ENCODE measurements at places on chromosomes 5 and 9.

DNA sequence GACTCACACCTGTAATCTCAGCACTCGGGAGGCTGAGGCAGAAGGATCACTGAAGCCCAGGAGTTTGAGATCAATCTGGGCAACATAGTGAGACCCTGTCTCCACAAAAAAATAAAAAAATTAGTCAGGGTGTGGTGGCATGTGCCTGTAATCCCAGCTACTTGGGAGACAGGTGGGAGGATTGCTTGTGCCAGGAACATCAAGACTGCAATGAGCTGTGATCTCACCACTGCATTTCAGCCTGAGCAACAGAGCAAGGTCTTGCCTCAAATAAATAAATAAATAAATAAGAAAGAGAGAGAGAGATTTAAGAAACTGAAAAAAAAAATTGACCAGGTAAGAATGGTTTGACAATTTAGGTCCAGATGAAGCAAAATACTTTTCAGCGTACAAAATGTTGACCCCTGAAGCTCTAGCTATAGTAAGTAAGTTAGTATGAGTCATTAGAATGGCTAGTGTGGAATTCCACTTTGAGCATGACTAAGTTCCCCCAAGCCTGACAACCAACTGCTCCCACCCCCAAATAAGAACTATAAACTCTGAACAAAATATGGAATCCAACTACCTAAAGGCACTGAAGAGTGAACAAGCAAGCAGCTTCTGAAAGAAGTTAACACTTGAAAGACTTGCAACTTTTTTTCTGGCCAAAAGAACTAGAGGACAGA, 217.8 kb upstream of the TLE4 start:
- DNase-seq, result peak; percentile 90

DNA sequence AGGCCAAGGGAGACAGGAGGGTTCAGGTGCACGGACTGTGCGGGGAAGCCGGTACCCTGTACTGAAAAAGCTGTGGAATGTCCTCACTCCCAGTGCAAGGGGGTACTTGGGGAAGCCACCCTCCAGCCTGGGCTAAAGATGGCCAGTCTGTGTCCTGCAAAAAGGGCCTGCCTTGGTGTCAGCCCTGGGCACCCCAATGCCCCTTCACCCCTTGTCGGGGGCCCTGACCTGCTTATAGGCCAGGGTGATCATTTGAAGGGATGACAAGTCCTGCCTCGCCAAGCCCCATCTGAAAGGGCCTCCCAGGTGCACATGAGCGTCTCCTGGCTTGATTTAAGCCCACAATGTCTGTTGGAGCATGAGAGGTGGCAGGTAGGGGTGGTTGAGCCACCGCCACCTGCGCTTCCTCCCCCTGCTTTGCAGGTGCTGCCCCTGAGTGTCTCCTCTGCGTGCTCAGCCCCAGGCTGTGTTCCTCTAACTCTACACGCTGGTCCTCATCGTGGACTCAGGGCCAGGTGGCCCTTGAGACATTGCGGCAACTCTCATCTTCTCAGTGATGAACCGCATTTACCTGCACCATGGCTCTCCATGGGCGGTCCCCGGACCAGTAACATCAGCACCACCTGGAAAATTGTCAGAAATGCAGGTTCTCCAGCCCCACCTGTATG, 97.0 kb downstream of the ANKRD33B start:
- DNase-seq, result no peak

DNA sequence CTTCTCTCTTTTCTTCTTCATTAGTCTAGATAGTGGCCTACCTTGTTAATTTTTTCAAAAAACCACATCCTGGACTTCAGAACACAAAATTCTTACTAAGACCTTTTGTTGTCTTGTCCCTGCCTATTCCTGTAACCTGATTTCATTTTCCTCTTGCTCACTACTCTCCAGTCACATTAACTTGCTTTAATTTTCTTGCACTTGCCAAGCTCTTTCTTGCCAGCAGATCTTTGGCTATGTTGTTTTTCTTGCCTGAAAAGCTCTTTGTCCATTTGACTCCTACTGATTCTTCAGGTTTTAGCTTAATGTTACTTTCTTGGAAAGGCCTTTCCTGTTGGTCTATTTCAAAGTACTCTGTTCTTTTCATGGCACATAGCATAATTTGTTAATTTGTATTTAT, 356.8 kb downstream of the OSTF1 start:
- DNase-seq, result no peak

- peak; percentile 68 for DNase-seq
Observed at GRCh38 chr9:91089405-91090129, 272.2 kb downstream of the AUH start.

- DNase-seq, result peak; percentile 45
Observed at GRCh38 chr5:153883854-153884611, 154.7 kb downstream of the FAM114A2 start.

- no peak for DNase-seq
Observed at GRCh38 chr5:1029945-1030625, 21.5 kb downstream of the NKD2 start.

DNA sequence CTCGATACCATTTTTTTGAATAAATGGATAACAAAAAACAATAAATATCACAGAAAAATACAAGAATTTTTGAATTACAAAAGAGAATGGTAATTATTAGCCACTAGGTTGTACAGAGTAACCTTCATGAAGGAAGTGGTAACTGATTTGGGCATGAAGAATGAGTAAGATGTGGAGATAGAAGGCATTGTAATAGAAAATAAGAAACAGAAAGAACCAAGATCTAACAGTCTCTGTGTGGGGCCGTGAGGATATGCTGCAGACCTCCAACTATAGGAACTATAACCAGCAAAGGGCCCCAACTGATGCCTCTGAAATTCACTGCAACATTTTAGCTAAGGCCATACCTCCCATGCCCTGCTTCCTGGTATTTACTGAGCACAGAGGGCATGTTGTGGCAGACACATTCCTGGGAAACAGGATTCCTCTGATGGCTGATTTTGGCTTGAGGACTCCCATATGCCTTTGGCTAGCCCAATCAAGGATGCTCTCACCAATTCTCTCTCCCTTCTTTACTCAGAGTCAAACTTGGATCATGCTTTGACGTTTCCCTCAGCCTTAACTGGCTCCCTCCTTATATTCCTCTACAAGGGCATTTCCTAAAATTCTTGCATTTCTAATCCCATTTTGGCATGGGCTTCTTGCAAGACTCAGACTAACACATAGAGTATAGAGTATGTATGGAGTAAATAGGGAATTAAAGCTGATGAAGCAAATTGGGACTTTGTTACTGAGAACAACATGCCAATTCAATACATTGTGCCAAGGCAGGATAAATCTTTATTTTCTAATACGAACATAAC, 208.9 kb downstream of the PDE4D start:
- DNase-seq, result no peak

- peak; percentile 52 for DNase-seq
Observed at GRCh38 chr5:153794327-153794726, 244.4 kb downstream of the FAM114A2 start.

GRCh38 chr5:37875051-37875787, 35.4 kb upstream of the GDNF start:
- peak; percentile 79 for DNase-seq

DNA sequence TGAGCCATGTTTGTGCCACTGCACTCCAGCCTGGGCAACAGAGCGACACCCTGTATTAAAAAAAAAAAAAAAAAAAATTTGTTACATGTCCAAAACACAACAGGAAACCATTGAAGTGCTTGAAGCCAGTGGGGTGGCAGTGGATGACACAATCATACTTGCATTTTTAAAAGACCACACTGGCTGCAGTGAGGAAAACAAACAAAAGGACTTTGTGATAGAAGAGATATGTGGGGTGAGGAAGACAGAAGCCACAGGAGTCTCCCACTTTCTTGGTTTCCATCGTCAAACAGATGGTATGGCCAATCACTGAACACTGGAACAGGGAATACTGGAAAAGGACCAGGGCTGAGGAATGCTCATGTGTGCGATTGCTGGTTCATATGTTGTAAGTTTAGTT, 20.9 kb upstream of the COMMD10 start:
- peak; percentile 75 for DNase-seq

DNA sequence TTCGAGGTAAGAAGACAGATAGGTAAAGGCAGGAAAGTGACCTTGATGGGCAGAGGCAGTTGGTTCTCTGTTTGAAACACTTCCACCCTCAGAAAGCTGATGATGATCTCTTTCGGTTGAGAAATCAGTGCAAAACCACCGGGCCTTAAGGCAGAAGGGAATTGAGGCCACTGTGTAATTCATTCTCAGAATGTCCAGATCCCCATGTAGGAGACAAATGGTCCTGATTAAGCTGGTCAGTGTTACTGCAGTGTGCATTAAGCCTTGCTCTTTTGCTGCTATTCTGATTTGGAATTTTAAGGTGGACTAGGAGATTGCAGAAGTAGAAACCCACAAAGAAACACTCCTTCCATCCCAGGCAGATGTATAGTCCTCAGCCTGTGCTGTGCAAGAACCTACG, 255.2 kb downstream of the ARHGAP26 start:
- no peak for DNase-seq

GRCh38 chr9:84542554-84542953, 127.0 kb upstream of the NTRK2 start:
- DNase-seq, result no peak

DNA sequence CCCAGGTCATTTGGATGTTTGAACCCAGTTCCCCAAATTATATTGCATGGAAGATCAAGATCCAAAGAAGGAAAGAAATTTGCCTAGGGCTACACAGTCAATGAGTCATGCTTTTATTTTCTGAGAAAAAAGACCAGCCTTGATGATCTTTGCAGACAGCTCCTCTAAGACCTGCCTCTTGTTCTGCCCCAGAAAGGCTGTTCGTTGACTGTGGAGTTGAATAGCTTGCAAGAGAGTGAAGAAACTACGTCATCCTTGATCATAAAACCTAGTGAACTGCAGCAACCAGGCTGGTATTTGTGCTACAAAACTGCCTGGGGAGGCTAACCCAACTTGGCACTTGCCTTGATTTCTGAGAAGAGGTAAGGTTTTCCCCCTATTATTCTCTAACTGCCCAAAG, 263.9 kb downstream of the PAPPA start:
- DNase-seq, result peak; percentile 90

- no peak for DNase-seq
Observed at GRCh38 chr9:38311382-38312270, 80.9 kb upstream of the ALDH1B1 start.

- DNase-seq, result no peak
Observed at GRCh38 chr5:170382790-170383189, 6.4 kb downstream of the KCNMB1 start.

DNA sequence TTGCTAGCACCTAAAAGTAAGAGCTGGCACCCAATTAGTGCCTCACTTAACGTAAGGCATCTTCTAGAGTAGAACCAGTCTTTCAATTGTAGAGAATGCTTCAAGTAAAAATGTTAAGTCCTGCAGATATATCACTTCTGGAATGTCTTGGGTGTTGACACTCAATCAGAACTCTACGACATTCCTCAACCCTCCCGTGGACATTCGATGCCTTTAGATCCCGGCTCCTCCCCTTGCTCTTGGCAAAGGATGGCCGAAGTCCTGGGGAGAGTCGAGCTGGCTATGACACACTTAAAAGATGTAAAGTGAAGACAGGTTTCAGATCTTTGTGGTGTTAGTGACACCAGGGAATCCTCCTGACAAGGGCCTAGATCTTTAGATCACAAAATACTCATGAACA, 87.5 kb upstream of the ERCC6L2 start:
- DNase-seq, result no peak

- DNase-seq, result peak; percentile 58
Observed at GRCh38 chr9:127793093-127793708, 7.4 kb downstream of the CDK9 start.

- DNase-seq, result no peak
Observed at GRCh38 chr9:90735952-90736351, 65.7 kb upstream of the SYK start.

- peak; percentile 32 for DNase-seq
Observed at GRCh38 chr5:103473725-103474124, 88.9 kb downstream of the NUDT12 start.

- no peak for DNase-seq
Observed at GRCh38 chr5:136013559-136013958, 15.2 kb upstream of the TGFBI start.

GRCh38 chr9:122236681-122237080, 7.9 kb upstream of the LHX6 start:
- DNase-seq, result no peak

- DNase-seq, result peak; percentile 41
Observed at GRCh38 chr9:92292338-92293074, 991 bp downstream of the IARS1 start.

- DNase-seq, result no peak
Observed at GRCh38 chr5:75526070-75526469, 14.4 kb downstream of the POLK start.

- no peak for DNase-seq
Observed at GRCh38 chr9:130137641-130138081, 34.5 kb upstream of the NCS1 start.

- no peak for DNase-seq
Observed at GRCh38 chr5:58499231-58499630, 8.0 kb downstream of the GAPT start.

DNA sequence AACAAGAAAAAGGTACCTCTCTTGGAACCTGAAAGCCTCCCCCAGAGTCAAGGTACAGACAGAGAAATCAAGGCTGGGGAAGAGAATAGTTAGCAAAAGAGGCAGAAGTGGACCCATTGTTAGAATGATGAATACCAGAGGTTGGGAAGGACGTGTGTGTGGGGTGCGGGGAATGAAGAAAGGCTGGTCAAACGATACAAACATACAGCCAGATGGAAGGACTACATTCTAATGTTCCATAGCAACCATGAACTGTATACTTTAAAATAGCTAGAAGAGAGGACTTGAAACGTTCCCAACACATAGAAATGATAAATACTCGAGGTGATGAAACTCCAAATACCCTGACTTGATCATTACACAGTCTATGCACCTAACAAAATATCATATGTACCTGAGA, 7.1 kb downstream of the CCDC69 start:
- DNase-seq, result no peak

DNA sequence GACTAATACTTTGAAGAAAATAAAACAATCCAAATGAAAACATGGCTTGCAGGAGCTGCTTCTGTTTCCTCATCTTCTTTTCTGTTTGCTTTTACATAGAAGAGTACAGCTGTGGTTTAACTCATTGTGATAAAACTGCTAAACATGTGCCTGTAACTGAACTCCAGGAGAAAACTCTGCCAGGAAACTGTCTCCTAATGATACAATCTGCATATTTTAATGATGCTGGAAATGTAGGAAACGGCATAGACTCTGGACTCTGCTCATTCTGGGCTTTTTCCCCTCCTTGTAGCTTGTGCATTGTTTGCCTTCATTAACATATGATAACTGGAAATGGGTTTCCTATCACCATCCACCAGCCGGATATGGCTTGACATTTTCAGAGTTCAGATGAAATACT, 813.3 kb upstream of the WWC1 start:
- peak; percentile 26 for DNase-seq
